ENCODE measurements at places on chromosomes 4 and X. TPM values are rescaled to one million over a fixed set of nuclear protein-coding genes. Genes with fewer than 3 reads are reported as not detected.

Gene ETDB
- not detected for total RNA-seq

Gene KLB
- not detected for total RNA-seq

Gene UCHL1
- total RNA-seq = 98.2 TPM

Gene TMEM35A
- not detected for total RNA-seq

Gene DAPP1
- not detected for total RNA-seq

Gene BCORL1
- 0.49 TPM for total RNA-seq

- no peak for DNase-seq
Observed at GRCh38 chrX:142483965-142484364, 278.9 kb upstream of the MAGEC2 start.

DNA sequence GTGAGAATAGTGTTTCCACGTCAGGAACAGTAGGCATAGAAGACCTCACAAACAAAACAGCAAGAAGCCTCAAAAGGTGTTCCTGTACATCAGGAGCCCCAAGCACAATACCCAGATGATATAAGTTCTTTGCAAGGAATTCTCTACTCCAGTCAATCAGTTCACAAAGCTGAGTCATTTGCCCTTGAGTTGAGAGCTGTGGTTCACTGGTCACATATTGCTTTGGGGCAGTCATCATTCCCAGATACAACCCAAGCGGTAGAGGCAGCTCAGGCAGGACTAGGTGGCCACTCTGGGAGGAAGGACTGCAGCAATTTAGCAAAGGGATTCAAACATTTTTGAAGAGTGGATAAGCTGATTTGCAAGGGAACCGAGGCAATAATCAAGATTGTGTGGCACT, 551.5 kb upstream of the ZFP42 start:
- DNase-seq = peak; percentile 41

DNA sequence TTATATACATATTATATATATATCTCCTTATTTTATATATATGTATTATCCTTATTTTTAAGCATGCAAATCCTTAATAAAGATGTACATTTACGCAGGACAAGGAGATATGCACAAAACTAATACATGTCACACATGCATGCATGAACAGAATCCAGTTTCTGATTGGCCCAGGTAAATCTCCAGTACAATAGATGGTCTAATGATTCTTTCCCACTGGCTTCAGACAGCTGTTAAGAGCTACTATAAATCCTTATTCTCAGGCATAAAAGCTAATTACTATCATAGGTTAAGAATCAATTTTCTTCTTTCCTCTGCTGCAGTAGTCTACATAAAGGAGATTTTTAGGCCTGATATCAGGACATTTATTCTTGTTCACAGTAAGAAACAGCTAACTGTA, 689.8 kb downstream of the KCTD8 start:
- DNase-seq = no peak

DNA sequence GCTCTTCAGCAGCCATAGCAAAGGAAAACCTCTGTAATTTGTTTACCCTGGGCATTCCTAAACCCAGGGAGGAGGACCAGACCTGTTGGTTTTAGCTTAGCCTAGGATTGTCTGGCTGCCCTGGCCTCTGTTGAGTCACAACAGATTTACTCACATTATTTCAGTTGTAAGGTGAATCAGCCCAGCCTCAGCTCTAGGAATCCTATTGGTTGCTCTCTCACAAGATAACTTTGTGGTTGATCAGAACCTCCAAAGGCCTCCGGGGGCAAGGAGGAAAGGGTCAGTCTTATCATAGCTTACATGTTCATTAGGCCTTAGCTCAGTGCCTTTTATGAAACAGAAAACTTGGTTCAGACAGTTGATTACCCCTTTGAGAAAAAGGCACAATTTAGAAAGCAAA, 41.0 kb downstream of the PDK3 start:
- DNase-seq = peak; percentile 52

DNA sequence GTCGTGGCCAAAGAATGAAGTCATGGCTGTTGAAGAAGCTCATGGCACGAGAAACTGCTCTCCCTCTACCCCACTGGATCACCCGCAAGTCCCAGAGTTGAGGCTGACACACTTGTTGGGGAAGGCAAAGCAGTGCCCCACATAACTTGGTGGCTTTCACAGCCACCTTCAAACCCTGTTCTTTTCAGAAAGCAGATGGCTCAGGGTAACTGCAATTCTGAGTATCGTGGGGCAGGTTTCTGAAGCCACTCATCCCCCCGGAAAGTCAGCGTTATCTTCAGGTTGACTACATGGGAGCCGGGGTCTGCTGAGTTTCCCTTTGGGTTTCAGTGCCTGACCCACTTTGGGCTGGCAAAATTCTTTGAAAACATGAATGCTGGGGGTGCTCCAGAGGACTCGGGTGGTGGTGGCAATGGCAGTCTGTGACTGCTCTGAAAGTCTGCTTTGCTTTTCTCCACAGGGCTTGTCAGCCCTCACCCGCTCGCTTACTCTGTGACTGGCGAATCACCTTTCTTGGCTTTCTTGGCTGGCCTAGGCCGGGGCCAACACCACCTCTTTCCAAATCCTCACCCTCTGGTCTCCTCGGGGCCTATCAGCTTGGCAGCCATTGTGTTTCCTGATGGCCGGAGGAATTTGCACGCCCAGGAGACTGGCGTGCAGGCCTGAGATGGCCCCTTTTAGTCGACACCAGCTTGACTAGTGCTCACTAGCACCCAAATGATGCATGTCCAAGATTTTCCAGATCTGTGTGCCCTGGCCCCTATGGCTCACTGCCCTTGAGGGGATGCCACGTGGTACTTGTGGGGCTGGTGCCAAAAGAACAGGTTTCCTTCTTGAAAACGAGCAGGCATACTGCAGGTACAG, 7.3 kb downstream of the PPP1R3F start:
- DNase-seq = no peak

GRCh38 chr4:109608879-109609278, 48.8 kb downstream of the MCUB start:
- peak; percentile 5 for DNase-seq

DNA sequence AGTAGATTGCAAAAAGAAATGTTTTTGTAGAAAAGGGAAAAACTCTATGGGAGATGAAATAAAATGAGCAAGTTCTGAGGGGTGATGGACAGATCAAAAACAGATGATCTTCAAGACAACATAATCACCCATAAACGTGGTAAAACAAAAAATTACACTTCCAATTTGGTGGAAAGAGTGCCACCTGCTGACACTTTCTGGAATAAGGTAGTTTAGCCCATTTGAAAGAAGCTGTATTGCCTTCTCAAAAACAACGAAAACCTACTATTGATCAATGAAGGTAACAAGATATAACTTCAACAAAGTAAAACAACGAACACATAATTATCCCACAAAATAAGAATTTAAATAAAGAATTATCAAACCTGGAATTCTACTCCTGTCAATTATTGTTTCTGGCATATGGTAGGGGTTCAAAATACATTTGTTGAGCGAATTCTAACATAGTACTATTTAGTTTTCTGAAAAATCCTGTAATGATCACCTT, 2.5 kb downstream of the COQ2 start:
- DNase-seq = peak; percentile 52

- no peak for DNase-seq
Observed at GRCh38 chr4:165450871-165451270, 72.1 kb downstream of the CPE start.

DNA sequence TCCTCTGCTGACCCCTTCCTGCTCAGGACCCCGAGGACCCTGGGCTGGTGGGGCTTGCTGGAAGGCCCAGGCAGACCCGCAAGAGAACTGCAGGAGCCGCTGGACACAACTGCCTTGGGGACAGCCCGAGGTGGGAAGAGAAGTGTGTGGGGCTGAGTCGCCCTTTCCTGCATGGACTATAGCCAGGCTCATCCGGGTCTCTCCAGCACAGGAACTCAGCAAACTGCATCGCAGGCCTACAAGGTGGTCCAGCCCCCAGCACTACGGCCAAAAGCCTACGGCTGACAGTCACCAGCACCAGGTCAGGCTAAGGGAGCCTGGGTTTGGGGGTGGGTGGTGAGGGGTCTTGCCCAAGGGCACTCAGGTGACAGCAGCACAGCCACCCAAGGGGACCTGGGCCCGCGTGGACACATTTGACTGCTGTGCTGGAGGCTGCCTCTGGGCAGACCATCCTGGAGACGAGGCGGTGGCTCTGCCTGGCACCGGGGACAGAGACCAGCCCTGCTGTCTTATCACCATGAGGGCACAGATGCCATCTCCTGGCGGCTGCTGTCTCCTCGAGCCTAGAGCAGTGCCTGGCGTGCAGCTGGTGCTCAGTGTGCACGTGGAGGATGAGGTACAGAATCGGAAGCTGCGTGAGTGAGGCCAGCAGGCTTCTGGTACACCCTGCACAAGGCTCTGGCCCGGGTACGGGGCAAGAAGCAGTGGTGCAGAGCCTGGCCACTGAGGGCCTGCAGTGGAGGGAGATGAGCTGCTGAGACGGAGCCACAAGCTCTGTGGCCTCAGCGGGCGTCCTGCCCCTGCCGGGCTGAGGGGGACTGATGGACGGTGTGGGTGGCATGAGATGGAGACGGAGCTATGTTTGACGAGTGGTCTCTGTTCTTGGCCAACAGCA, 15.1 kb downstream of the LRPAP1 start:
- no peak for DNase-seq

DNA sequence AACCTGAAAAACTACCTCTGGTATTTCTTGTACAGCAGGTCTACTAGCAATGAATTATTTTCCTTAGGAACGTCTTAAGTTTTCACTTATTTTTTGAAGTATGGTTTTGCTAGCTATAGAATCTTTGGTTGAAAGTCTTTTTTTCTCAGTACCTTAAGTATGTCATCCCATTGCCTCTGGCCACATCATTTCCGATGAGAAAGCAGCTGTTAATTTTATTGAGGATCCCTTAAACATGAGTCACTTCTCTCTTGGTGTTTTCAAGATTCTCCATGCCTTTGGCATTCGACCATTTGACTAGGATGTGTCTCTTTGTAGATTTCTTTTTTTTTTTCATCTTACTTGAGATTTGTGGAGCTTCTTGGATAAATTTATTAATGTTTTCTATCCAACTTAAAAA, 803.8 kb upstream of the AMOT start:
- DNase-seq = peak; percentile 69

DNA sequence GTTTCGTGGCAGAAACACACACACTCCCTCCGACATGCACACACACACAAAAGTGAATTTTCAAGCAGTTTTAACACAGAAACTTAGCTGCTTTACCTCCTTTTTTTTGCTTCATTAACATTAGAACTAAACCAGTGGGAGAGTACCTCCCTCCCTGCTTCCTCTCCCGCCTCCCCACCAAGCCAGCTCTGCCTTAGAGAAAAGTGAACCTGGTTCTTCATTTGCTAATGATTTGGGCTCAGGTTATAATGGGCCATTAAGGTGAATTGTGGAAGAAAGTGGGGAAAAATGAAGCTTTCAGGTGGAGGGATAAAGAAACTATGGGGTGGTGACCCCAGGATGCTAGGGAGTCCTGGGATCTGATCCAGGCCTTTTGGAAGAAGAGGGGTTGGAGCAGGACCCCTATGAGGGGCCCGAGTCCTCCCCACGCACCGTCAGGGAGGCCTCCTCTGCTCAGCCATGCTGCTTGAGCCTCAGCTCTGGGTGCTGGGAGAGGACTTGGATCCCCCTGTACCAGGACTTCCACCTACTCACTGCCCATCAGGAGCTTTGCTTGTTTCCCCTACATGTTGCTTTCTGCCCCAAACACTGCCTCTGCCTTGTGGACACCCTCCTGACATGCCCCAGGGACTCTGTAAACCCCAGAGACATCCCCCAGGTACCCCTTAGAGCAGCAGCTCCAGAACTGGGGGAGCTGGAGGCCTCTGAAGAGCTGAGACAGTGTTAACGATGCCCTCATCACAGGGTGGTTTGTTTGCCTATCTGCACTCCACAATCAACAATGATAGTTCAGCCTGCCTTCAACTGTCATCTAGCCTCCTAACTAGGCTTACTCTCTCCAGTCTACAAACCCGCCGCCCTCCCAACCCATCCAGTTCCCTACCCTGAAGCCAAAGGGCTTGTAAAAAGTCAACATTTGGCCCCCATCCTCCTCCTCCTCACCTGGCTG, 6.5 kb upstream of the JADE1 start:
- no peak for DNase-seq

DNA sequence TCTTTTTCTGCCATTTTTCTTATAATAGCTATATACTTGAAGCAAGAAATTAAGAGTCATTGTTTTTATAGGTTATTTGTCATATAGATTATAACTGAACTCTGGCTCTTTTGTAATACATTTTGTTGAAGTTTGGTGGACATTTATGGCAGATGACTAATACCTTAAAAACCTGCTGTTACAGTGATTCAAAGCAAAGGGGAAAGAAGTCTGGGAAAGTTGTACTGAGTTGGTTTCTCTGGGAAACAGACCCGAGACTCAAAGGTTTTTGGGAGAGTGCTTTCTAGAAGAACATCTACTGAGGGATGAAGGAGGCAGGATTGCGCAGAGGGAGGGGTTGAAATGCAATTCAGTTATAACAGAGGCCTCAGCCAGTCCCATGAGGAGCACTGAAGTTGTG, 35.9 kb downstream of the NAP1L5 start:
- DNase-seq = peak; percentile 47

DNA sequence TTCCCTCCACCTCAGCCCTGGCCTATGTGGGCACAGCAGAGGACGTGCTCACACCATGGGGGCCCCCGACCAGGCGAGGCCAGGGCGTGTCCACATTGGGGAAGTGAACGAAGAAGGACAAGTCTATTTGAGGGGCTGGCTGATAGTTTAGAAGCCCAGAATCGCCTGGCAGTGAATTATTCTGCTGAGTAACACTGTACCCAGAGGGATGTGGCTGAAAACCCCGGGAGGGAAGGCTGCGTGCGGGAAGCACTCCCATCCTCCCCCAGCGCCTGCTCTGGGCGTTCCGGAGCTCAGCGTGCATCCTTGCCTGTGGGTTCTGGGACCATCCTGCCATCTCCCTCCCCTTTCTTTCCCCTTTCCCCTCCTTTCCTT, 66.6 kb downstream of the TRMT44 start:
- peak; percentile 69 for DNase-seq

- no peak for DNase-seq
Observed at GRCh38 chr4:108140328-108140727, 28.4 kb downstream of the LEF1 start.

DNA sequence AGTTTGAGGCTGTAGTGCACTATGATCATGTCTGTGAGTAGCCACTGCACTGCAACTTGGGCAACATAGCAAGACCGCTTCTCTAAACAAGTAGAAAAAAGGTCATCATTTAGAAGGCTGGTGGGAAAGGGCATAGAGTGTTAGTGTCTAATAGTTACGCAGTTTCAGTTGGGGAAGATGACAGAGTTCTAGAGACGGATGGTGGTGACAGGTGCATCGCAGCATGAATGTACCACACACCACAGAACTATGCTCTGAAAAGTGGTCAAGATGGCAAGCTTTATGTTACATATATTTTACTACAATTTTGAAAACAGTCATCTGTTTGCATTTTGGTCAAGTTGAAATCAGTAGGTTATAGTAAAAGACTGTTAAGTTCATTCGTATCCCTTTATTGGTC, 23.7 kb upstream of the CLDN34 start:
- no peak for DNase-seq

DNA sequence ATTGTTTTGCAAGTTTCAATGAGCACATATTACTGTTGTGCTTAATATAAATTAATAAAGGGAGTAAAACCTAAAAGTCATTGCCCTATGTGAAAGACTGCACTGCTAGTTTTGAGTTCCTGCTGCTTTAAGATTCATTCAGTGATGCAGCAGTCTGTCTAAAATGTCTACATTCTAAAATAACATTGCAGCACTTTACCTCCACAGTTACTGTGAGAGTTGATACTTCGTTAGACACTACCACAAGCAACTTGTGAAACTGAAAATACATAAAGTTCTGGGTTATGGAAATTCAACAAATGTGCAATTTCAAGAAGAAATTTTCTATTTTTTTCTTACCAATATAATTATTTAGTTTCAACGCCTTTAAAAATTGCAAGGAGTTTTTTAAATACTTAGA, 1175.2 kb upstream of the DIAPH2 start:
- no peak for DNase-seq

GRCh38 chr4:81796790-81797528, 325.3 kb upstream of the RASGEF1B start:
- no peak for DNase-seq

GRCh38 chr4:4853921-4854648, 5.4 kb upstream of the MSX1 start:
- DNase-seq = no peak

Data from RPMI7951 (cell line).